ENCODE measurements at places on chromosomes 4 and X. TPM values are rescaled to one million over a fixed set of nuclear protein-coding genes. Genes with fewer than 3 reads are reported as not detected.

Gene AMMECR1
- 9.3 TPM for total RNA-seq

Gene EMCN
- not detected for total RNA-seq

Gene PNMA3
- total RNA-seq, result 7.9 TPM

Gene GATA1
- not detected for total RNA-seq

Gene FRMD7
- not detected for total RNA-seq

Gene CYLC1
- not detected for total RNA-seq

Gene LPAR4
- not detected for total RNA-seq

Gene RAB9B
- total RNA-seq, result 0.49 TPM

Gene ARHGAP6
- total RNA-seq, result 0.22 TPM

Gene H2BW1
- not detected for total RNA-seq

Gene HERC5
- total RNA-seq, result 11.5 TPM

Gene MAGEA8
- total RNA-seq, result not detected

- H3K27ac ChIP-seq, result peak overlapping the region; percentile 73
- peak overlapping the region; percentile 75 for H3K4me3 ChIP-seq
- H3K36me3 ChIP-seq, result no peaks in the 10 kb centered on the region
- H3K4me1 ChIP-seq, result peaks cover 30% of the 10 kb centered on the region
- DNase-seq, result no peak
Observed at GRCh38 chrX:119399772-119400101, 601 bp downstream of the SLC25A43 start.

DNA sequence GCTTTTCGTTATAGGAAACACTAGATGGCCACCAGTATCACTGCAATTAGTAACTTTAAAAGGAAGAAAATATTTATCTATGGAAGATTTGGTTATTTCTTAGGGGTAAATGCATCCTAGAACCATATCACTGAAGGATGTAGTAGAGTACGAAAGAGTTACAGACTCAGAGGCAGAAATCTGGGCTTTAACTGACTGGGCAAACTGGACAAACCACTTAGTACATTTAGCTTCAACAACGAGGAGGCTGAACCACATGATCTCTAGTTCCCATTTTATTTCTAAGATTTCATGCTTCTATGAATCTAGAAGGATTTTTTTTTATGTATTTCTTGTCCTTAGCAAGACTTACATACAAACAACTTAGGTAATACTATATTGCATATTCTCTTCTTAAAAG lies 93.0 kb downstream of the SMARCA5 start:
- no peak overlapping the region for H3K27ac ChIP-seq
- DNase-seq, result no peak
- H3K4me3 ChIP-seq, result no peak overlapping the region
- peaks cover 6% of the 10 kb centered on the region for H3K36me3 ChIP-seq

- no peak overlapping the region for H3K4me3 ChIP-seq
- H3K36me3 ChIP-seq, result no peaks in the 10 kb centered on the region
- no peak for DNase-seq
Observed at GRCh38 chr4:79472693-79473438, 64.8 kb upstream of the GK2 start.

- DNase-seq, result no peak
- H3K4me3 ChIP-seq, result no peak overlapping the region
- H3K36me3 ChIP-seq, result no peaks in the 10 kb centered on the region
- H3K27ac ChIP-seq, result no peak overlapping the region
- H3K4me1 ChIP-seq, result no peaks in the 10 kb centered on the region
Observed at GRCh38 chrX:20477219-20477618, 210.5 kb upstream of the RPS6KA3 start.

DNA sequence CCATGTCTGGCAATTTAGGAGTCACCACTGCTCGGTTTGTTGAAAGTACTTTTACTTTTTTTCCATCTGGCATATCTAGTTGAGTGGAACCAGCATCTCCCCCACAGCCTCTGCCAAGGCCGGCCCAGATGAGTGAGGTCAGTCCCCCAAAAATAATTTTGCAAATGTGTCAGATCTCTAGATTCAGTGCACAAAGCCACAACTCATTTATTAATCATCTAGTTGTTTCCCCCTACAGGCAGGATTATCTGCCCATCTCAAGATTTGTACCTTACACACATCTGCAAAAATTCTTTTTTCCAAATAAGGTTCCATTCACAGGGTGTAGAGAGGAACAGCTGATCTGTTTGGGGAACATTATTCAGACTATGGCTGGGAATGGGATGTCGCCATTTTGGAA lies 174.0 kb upstream of the MXRA5 start:
- H3K27ac ChIP-seq, result no peak overlapping the region
- no peaks in the 10 kb centered on the region for H3K36me3 ChIP-seq
- no peak for DNase-seq
- no peaks in the 10 kb centered on the region for H3K27me3 ChIP-seq

DNA sequence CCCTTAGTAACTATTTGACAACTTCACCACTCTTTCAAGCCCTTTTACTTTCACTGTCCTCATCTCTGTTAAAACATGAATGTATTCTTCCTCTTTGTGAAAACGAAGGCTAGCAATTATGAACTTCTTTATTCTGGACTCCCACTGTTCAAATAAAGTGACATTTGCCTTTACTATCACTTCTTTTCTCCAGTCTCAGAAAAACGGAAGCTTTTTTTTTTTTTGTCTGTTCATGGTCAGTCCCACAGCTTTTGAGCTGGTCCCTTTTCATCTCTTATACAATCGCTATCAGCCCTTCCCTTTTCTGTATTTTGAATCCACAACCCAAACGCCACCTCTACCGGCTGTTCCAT lies 327.7 kb downstream of the DKK2 start:
- no peaks in the 10 kb centered on the region for H3K27me3 ChIP-seq
- DNase-seq, result no peak
- H3K4me1 ChIP-seq, result no peaks in the 10 kb centered on the region
- no peak overlapping the region for H3K27ac ChIP-seq

- H3K4me1 ChIP-seq, result no peaks in the 10 kb centered on the region
- no peak overlapping the region for H3K4me3 ChIP-seq
- no peak for DNase-seq
Observed at GRCh38 chr4:7813674-7814073, 126.0 kb downstream of the AFAP1 start.

- no peak overlapping the region for H3K27ac ChIP-seq
- H3K4me3 ChIP-seq, result no peak overlapping the region
- H3K27me3 ChIP-seq, result peaks cover 25% of the 10 kb centered on the region
Observed at GRCh38 chr4:5552451-5552850, 155.9 kb downstream of the EVC2 start.

DNA sequence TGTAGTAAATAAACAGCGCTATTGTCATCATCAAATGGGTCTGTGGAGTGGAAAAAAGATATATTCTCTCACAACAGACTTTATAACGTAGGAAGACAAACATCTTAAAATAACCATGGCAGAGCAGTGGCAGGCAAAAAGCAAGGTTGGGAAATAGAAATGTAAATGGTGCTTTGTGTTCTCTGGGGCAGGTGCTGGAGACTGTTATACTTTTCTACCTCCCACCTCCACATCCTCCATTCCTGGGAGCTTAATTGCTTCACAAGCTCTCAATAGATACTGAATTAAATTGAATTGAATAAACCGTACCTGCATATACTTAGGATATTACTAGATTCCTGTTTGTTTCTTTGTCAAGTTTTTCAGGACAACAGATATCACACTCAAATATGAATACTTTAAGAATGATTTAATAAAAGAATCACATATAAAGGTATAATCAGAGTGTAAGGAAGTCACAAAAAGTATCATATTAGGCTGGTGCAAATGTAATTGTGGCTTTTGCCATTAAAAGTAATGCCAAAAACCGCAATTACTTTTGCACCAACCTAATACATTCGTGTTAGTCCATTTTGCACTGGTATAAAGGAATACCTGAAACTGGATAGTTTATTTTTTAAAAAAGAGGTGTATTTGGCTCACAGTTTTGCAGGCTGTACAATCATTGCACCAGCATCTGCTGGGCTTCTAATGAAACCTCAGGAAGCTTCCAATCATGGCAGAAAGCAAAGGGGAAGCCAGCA lies 367.3 kb downstream of the GRIA2 start:
- DNase-seq, result no peak
- H3K36me3 ChIP-seq, result no peaks in the 10 kb centered on the region
- H3K27me3 ChIP-seq, result no peaks in the 10 kb centered on the region
- H3K4me1 ChIP-seq, result no peaks in the 10 kb centered on the region
- no peak overlapping the region for H3K27ac ChIP-seq

DNA sequence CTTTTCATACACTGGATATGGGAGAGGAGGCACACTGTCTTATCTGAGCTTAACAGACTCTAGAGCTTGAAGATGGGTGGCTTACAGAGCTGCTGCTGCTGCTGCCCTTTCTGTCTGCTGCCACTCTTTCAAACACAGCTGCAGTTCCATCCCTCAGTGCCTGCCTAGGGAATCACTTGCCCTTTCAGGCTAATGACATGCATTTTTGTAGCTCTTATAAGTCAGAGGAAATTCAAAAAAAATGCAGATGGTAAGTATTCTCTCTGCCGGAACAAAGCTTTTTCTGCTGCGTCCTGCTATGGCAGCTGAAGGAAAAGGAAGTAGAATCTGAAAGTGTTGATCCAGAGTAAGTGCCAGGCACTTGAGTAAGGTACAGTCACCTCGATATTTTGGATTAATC lies 460.4 kb upstream of the DIAPH2 start:
- no peak overlapping the region for H3K4me3 ChIP-seq
- DNase-seq, result no peak
- H3K27me3 ChIP-seq, result no peaks in the 10 kb centered on the region

- H3K4me3 ChIP-seq, result no peak overlapping the region
- H3K4me1 ChIP-seq, result no peaks in the 10 kb centered on the region
- H3K27me3 ChIP-seq, result peaks cover 13% of the 10 kb centered on the region
- no peak for DNase-seq
- no peaks in the 10 kb centered on the region for H3K36me3 ChIP-seq
Observed at GRCh38 chrX:107565015-107565414, 63.3 kb upstream of the PRPS1 start.

GRCh38 chrX:120242813-120243212 lies 7.8 kb upstream of the ZBTB33 start:
- peaks cover 18% of the 10 kb centered on the region for H3K36me3 ChIP-seq
- no peak overlapping the region for H3K4me3 ChIP-seq
- H3K27ac ChIP-seq, result no peak overlapping the region
- DNase-seq, result no peak
- H3K27me3 ChIP-seq, result no peaks in the 10 kb centered on the region

GRCh38 chrX:21905953-21906352 lies 34.6 kb upstream of the SMS start:
- H3K36me3 ChIP-seq, result no peaks in the 10 kb centered on the region
- H3K27ac ChIP-seq, result no peak overlapping the region
- no peaks in the 10 kb centered on the region for H3K4me1 ChIP-seq
- H3K27me3 ChIP-seq, result no peaks in the 10 kb centered on the region
- no peak overlapping the region for H3K4me3 ChIP-seq
- no peak for DNase-seq

GRCh38 chrX:149069899-149070298 lies 435.2 kb downstream of the IDS start:
- no peak overlapping the region for H3K4me3 ChIP-seq
- DNase-seq, result no peak
- no peak overlapping the region for H3K27ac ChIP-seq
- no peaks in the 10 kb centered on the region for H3K36me3 ChIP-seq

- no peaks in the 10 kb centered on the region for H3K27me3 ChIP-seq
- no peak overlapping the region for H3K4me3 ChIP-seq
- peaks cover 9% of the 10 kb centered on the region for H3K36me3 ChIP-seq
- DNase-seq, result no peak
- no peak overlapping the region for H3K27ac ChIP-seq
Observed at GRCh38 chrX:49103637-49104036, 19.9 kb downstream of the GPKOW start.

- no peak for DNase-seq
- no peak overlapping the region for H3K27ac ChIP-seq
- H3K4me3 ChIP-seq, result peak overlapping the region; percentile 80
- H3K36me3 ChIP-seq, result no peaks in the 10 kb centered on the region
- H3K27me3 ChIP-seq, result peaks cover 51% of the 10 kb centered on the region
- peaks cover 27% of the 10 kb centered on the region for H3K4me1 ChIP-seq
Observed at GRCh38 chr4:143335979-143336780, 496 bp upstream of the GAB1 start.

GRCh38 chrX:119880076-119880475 lies 8.4 kb downstream of the NDUFA1 start:
- no peak overlapping the region for H3K4me3 ChIP-seq
- H3K27me3 ChIP-seq, result no peaks in the 10 kb centered on the region
- peaks cover 27% of the 10 kb centered on the region for H3K4me1 ChIP-seq
- DNase-seq, result no peak
- no peaks in the 10 kb centered on the region for H3K36me3 ChIP-seq

- H3K4me3 ChIP-seq, result no peak overlapping the region
- H3K36me3 ChIP-seq, result peaks cover 38% of the 10 kb centered on the region
- H3K27ac ChIP-seq, result peak overlapping the region; percentile 13
- DNase-seq, result no peak
Observed at GRCh38 chr4:87088186-87088585, 132.2 kb downstream of the KLHL8 start.

GRCh38 chr4:121140716-121141460 lies 23.2 kb downstream of the TNIP3 start:
- peaks cover 45% of the 10 kb centered on the region for H3K4me1 ChIP-seq
- H3K27me3 ChIP-seq, result no peaks in the 10 kb centered on the region
- no peaks in the 10 kb centered on the region for H3K36me3 ChIP-seq
- H3K4me3 ChIP-seq, result no peak overlapping the region
- H3K27ac ChIP-seq, result peak overlapping the region; percentile 94

DNA sequence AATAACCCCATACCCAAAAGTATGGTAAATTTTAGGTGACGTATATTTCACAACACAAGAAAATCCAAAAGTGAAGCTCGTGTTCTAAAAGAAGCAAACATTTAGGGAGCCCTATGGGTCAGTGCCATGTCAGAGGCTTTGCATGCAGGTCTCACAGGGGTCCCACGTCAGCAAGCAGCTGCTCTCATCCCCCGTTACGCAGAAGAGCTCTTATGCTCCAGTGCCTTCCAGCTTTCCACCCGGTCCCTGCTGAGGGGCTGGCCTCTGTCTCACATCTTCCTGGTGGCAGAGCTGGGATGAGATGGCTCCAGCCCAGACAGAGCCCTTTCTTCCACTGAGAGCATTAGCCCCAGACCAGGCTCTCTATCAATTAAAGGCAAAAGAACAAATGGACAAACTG lies 82.0 kb downstream of the IRF2 start:
- DNase-seq, result no peak
- peaks cover 9% of the 10 kb centered on the region for H3K4me1 ChIP-seq
- H3K27ac ChIP-seq, result no peak overlapping the region
- H3K36me3 ChIP-seq, result peaks cover 37% of the 10 kb centered on the region

- peaks cover 14% of the 10 kb centered on the region for H3K36me3 ChIP-seq
- no peaks in the 10 kb centered on the region for H3K27me3 ChIP-seq
- H3K27ac ChIP-seq, result peak overlapping the region; percentile 52
- DNase-seq, result peak; percentile 35
- H3K4me1 ChIP-seq, result peaks cover 29% of the 10 kb centered on the region
Observed at GRCh38 chr4:101019941-101020401, 327.4 kb downstream of the PPP3CA start.

Data from naive thymus-derived CD8-positive, alpha-beta T cell (primary cell).